ENCODE measurements at places on chromosomes 1 and 21.

GRCh38 chr21:44934797-44935532, 4.9 kb upstream of the SLX9 start:
- no peak for DNase-seq

GRCh38 chr1:109089242-109090015, 1.1 kb upstream of the TMEM167B start:
- peak; percentile 41 for DNase-seq

DNA sequence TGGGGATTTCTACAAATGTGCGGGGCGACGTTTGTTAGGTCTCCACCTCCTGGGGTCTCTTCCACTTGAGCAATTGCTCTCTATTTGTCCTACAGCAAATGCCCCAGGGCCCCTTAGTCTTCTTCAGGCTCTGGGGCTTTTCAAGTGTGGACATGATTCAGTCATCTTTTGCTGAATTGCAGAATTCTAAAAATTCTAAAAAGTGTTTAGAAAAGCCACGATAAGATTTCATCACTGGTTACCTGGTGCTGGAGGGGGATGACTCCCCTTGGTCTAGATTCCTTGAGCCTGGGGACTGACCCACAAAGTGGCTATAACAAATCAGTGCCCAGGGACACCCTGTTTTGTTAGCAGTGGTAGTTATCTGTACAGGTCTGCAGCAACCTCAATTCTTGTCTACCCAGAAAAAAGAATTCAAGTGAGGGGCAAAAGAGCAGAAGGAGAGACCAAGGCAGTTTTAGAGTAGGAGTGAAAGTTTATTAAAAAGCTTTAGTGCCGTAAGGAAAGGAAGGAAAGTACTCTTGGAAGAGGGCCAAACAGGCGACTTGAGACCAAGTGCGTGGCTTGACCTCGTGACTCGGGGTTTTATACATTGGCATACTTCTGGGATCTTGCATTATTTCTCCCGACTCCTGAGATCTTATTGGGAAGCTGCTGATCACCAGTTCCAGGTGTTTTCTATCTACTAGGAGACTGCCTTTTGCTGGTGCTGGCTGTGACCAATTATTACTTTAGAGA, 25.2 kb downstream of the PROK1 start:
- no peak for DNase-seq

DNA sequence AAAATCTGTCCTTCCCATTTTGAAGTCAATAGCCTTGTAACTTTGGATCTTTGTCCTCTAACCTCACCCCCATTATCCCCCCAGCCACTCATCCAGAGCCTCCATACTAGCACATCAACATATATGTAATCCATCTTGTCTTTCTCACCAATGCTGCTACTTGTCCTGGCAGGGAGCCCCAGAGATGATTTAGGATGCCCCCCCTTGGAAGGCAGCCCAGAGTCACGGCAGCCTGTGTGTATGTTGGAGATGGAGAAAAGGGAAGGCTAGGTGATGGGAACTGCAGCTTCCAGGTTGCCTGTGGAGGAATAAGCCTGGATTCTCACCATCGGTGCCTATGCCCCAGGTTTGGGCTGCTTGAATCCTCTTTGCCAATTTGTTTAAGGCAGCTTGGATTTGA, 51.7 kb upstream of the SCMH1 start:
- DNase-seq: no peak

- no peak for DNase-seq
Measured at GRCh38 chr1:2987773-2988172, 33.5 kb upstream of the ACTRT2 start.

DNA sequence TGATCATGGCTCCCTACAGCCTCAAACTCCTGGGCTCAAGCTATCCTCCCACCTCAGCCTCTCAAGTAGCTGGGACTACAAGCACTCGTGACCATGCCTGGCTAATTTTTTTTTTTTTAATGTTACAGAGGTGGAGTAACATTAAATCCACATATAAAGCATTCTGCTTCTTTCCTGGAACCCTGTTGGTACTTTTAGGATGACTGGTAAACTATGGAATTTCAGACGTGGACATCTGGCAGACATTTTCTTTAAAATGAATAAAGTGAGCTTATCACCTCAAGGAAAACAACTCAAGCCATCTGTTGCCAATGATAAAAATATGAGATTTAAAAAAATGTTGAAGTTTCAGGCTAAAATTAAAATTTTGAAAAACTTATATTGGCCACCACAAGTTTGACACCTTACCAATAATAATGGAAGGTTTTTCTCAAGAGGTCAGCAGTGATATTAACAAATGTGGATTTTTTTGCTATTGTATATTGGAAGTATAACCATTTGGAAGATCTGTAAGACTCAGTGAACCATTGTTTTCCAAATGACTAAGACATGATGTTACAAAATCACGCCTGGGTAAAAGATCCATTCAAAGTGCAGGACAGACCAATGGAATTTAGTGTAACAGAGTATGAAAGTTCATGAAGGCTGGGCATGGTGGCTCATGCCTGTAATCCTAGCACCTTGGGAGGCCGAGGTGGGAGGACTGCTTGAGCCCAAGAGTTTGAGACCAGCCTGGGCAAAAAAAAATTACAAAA, 52.7 kb upstream of the EIF4G3 start:
- DNase-seq: no peak

All from CD4-positive, alpha-beta T cell treated with Interleukin-4 for 4 hours (primary cell).